ENCODE measurements at places on chromosomes 1 and 21.

GRCh38 chr1:202029727-202030126 lies 19.3 kb downstream of the ELF3 start:
- DNase-seq: no peak

- DNase-seq: no peak
Observed at GRCh38 chr1:232193451-232193783, 436.5 kb downstream of the SIPA1L2 start.

DNA sequence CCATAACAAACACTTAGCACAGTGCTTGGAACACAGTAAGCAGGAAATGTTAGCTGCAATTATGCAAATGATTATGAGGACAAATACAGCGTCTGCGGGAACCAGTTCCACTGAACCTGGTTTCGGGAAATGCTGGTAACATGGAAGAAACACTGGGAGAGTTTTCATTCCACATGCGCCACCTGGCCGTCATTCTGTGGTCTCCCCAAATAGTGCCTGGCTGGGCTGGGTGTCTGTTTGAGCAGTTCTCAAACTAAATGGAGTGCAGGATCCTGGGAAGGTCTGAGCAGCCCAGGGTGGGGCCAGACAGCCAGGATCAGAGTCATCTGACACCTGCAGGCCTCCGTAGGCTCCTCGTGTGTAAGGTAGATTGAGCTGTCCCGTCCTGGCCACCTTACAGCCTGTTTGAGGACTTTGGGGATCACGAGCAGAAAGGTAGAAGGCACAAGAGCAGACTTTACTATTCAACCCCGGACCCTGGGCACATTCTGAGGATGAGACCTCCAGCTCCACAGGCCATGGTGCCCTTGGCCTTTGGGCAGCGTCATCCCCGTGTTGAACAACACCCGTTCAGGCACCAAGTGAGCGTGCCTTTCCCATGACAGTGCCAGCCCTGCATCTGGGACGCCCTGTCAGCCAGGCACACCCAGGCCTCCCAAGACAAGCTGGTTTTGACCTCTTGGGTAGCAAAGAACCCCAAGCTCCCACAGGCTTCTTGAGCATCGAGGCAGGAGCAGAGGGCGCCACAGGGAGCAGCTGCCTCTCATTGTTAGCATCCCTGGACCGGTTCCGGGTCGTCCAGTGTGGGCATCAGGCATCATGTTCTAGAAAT lies 101.9 kb downstream of the PRDM2 start:
- no peak for DNase-seq

GRCh38 chr1:236476019-236476418 lies 47.8 kb upstream of the LGALS8 start:
- no peak for DNase-seq

DNA sequence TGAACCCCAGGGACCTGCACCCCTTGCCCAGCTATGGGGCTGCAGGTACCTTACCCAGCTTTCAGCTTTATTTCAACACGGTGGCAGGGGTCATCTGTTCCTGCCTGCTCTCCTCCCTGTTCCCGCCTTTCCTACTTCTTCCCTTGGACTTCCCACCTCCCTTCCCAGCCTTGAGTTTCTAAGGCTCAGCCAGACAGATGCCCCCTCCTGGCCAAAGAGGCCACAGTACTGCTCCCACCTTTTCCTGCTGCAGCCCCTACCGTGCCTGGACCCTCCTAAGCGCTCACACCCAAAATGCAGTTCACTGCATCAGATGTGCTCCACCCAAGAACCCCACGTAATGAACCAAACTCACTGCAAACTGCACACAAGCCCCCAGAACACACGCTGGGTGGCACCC lies 7.7 kb downstream of the NOC2L start:
- no peak for DNase-seq

DNA sequence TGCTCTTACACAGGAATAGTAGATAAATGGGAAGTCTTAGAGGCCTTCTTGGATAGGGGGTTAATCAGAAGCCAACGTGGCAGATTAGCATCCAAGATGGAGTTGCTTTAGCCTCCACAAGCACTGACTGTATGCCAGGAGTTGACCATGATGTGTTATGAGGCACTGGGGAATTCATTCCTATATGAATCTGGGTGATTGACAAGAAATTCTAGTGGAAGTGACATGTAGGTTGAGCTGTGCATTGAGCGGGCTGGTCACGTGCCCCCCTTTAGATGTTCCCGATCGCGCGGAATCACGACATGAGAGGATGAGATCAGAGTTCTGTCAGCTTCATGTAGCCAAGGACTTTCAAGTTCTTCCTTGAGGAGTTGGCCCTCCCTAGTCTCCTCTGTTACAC lies 31.7 kb downstream of the GALNT2 start:
- no peak for DNase-seq
